Activated naive CD8-positive, alpha-beta T cell treated with anti-CD3 and anti-CD28 coated beads for 36 hours (primary cell): ENCODE measurements at places on chromosomes 11 and 22.
A peak's percentile ranks its signal among the peaks of the same experiment; 100 is the strongest.

DNA sequence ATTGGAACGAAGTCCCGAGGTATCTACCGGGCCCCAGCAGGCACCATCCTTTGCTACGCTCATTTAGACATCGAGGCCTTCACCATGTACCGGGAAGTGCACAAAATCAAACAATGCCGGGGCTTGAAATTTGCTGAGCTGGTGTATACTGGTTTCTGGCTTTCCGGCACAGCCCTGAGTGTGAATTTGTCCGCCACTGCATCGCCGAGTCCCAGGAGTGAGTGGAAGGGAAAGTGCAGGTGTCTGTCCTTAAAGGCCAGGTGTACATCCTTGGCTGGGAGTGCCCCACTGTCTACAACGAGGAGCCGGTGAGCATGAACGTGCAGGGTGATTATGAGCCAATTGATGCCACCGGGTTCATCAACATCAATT, 158.8 kb upstream of the GUCY1A2 start:
- DNase-seq: no peak

GRCh38 chr11:19843079-19843478, 130.4 kb downstream of the NAV2 start:
- no peak for DNase-seq

DNA sequence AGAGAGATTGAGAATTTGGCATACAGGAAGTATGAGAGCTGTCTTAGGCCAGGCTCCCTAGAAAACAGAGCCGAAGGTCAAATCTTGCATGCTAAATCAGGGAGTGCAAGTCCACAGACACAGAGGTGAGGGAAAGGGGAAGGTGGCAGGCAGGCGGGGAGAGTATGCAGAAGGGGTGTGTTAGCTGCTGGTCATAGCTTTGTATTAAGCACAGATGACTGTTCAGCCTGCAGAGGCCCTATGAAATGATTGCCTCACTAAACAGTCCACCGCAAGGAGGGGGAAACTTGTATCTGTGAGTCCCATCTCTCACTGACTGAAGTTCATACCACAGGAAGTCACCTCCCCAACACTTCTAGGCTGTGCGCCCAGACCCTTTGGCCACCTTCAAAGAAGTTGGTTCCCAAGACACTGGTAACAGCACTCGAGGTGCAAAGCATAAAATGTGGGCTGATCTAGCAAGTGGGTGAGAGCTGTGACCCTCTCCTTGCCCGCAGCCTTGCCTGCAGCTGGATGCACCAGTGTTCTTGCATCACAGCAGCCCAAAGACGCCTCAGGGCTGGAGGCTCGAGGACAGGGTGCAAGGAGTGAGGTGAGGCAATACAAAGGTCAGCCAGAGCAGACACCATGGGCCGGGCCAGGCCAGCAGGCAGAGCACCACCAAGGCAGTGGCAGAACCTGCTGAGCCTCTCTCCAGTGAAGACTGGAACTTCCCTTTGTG, 115.3 kb upstream of the TBCEL start:
- no peak for DNase-seq

- DNase-seq: no peak
Observed at GRCh38 chr11:119483341-119483880, 60.4 kb upstream of the THY1 start.

DNA sequence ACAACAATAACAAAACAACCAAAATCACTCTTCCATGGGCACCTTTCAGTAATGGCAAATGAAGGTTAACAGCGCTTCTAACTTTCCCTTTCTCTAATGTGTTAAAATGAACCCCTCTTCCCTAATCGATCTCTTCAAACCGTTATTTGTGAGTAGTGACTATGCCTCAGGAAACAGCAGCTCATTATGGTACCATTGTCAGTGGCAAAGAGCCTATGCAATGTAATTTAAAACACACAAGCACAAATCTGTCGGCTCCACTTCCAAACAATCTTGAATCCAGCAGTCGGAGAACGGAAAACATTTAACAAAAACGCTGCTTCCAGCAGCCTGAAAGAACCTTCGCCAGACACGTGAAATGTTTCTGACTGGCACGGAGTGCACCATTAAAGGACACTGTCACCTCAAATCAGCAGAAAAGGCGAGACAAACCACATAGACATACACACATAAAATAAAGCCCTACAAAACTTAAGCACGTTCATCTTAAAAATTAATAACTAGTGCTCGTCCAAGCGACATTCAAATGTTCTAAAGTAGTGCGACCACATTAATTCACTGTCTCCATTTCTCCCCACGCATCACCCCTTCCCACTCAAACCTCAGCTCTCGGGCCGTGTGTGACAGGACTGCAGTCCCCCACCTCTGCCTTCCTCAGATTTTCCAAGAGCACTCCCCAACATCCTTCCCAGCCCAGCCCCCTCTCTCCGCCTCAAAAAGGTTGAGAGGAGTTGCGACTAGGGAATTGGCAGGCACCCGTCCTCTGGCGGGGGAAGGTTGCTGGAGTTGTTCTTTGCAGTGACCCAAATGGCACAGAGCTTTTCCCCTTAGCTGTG, 748 bp downstream of the RAB30 start:
- DNase-seq: peak; percentile 43

DNA sequence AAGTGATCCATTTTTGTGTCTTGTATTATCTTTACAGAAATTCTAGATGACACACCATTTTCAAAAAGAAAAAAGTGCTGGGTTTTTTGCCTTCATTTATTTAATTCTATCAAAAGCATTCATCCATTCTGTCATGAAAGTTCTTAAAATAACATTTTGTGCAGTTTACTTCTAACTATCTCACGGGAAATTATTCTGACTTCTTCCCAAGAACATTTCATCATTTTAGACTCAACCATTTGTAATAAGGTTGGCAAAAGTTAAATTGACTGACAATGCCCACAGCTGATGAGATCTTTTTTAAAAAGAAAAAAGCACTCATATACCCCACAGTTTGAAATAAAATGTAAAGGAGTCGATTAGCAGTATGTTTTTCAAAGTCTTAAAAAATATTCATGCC, 68.5 kb downstream of the SBF2 start:
- DNase-seq: no peak

- no peak for DNase-seq
Observed at GRCh38 chr11:127492029-127492428, 491.5 kb upstream of the KIRREL3 start.

DNA sequence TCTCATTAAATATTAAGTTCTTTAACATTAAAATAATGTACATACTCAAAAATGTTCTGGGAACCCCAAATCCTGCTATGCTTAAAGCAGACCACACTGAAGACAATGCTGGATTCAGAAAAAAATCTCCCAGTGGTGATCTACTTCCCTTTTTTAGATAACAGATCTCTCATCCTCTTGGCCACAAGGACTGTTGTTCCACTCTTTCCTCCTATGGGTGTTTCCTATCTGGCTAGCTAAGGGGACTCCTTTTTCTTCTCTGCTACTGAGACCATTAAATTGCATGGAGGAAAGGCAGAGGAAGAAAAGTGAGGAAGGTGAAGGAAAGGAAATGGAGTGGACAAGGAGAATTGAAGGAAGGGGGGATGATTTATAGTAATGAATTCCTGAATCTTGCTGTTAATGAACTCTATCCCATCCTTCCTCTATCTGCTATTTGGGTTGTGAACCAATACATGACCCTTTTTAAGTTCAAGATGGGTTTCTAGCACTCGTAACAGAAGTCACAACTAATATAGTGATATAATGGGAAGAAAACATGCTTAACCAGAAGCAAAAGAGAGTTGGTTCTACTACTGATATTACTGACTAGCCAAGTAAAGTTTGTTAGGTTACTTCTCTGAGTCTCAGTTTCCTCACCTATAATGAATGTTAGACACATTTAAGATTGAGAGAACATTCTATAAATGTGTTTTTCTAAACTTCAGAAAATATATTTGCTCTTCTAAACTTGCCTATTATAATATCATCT, 53.2 kb downstream of the PIK3C2A start:
- DNase-seq: no peak
